ELR (cell line): ENCODE measurements at places on chromosomes 3 and 15.

- DNase-seq: no peak
These were observed 676.4 kb downstream of the SI start for GRCh38 chr3:164401923-164402322.

GRCh38 chr3:71060536-71060935 lies 523.0 kb downstream of the FOXP1 start:
- DNase-seq: no peak

DNA sequence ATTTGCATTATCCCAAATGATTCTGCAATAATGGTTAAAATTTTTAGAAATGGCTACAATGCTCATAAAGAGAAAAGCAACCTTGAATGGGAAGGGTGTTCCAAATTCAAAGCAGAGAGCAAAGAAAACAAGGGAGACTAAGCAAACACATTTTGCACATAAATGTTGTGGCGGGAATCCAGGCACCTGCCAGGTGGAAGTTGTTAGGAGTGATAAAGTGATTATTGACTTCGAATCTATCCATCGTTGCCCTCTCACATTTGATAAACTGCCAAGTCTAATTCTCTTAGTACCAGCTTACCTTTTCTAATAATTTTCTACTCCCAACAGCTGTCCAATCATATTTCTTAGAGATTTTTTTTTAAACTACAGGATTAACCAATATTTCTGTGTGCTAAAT lies 244.5 kb downstream of the CACNA2D3 start:
- no peak for DNase-seq

DNA sequence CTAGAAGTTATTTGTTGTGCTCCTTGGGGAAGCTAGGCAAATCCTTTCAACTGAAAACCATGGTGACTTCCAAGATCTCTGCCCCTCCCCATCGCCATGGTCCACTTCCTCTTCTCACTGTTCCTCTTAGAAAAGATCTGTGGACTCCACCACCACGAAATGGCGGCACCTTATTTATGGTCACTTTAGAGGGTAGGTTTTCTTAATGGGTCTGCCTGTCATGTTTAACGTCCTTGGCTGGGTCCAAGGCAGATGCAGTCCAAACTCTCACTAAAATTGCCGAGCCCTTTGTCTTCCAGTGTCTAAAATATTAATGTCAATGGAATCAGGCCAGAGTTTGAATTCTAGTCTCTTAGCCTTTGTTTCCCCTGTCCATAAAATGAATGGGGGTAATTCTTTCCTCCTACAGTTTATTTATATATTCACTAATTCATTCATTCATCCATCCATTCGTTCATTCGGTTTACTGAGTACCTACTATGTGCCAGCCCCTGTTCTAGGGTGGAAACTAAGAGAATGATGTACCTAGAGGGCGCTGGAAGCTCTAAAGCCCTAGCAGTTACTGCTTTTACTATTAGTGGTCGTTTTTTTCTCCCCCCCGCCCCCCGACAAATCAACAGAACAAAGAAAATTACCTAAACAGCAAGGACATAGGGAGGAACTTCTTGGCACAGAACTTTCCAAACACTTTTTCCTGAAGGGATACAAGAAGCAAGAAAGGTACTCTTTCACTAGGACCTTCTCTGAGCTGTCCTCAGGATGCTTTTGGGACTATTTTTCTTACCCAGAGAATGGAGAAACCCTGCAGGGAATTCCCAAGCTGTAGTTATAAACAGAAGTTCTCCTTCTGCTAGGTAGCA lies 657 bp downstream of the PATL2 start:
- DNase-seq: peak; percentile 60

DNA sequence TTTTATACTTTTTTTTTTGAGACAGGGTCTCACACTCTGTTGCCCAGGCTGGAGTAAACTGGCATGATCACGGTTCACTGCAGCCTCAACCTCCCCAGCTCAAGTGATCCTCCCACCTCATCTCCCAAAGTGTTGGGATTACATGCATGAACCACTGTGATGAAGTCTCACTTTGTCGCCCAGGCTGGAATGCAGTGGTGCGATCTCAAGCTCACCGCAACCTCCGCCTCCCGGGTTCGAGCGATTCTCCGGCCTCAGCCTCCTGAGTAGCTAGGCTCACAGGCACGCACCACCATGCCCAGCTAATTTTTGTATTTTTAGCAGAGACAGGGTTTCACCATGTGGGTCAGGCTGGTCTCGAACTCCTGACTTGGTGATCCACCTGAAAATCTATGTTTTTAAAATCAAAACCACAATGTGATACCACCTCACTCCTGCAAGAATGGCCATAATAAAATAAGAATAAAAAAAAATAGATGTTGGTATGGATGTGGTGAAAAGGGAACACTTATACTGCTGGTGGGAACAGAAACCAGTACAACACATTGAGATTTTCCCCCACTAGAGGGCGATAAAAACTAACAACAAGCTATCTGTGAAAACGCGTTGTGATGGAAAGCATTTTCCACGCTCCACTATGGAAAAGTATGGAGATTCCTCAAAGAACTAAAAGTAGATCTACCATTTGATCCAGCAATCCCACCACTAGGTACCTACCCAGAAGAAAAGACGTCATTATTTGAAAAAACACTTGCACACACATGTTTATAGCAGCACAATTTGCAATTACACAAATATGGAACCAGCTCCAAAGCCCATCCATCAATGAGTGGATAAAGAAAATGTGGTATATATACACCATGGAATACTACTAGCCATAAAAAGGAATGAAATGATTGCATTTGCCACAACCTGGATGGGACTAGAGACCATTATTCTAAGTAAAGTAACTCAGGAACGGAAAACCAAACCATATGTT lies 26.8 kb upstream of the OCA2 start:
- DNase-seq: peak; percentile 67

GRCh38 chr15:35120173-35120572 lies 35.1 kb upstream of the NANOGP8 start:
- DNase-seq: no peak
